ENCODE measurements at places on chromosomes 3 and 15.
A peak's percentile ranks its signal among the peaks of the same experiment; 100 is the strongest.

- no peak for DNase-seq
Observed at GRCh38 chr3:150135287-150135721, 164.6 kb upstream of the PFN2 start.

DNA sequence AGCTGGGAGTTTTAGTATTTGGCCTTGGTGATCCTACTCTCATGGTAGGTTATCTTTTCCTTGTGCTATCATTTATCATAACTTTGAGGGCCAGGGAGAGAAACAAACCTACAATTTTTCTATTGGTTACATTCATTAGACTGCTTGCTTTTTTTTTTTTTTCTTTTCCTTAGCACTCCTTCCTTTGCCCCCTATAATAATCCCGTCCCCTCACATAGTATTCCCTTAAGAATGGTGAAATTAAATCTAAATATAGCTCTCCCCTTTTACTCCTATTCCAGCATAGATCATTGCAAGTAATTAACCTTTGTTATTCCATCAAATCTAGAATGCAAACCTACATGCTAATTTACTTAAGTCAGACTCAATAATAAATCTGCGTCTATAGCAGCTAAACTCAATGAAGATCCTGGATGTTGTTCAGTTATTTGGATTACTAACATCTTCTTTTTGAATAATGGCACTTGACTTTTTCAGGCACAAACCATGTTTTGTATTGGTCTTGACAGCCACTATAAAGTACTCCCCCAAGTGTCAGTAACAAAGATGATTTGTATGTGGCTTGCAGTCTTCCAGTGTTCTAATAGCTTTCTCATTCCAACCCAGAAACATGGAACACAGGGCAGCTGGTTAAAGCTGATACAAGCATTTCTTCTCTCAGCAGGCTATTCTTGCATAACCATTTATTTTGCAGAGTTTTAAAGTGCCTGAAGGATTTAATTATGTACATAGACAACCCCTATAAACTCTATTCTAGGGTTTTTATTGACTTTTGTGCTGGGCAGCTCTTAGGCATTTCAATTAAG lies 420.6 kb downstream of the MECOM start:
- DNase-seq: no peak

GRCh38 chr3:142723968-142724681 lies at the start of gene TRPC1:
Gene TRPC1, plus strand, starts transcription at chr3:142724034. Its CDS starts 526 bp downstream, at chr3:142724560.
- DNase-seq: peak; percentile 65

- DNase-seq: no peak
Observed at GRCh38 chr3:179852142-179852905, 184.4 kb downstream of the PEX5L start.

DNA sequence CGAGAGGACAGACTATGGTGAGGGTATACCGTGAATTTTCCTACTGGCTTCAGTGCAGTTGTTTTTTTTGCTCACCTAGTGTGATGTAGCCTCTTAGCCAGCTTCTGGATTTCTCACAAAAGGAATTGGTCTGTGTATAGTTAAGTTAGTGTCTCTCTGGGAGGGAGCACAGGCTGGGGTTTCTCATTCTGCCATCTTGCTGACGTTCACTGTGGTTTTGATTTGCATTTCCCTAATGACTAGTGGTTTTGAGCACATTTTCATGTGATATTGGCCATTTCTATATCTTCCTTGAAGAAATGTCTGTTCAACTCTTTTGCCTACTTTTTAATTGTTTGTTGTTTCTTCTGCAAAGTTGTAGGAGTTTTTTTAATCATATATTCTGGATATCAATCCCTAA lies 2.2 kb upstream of the CD86 start:
- DNase-seq: peak; percentile 67

DNA sequence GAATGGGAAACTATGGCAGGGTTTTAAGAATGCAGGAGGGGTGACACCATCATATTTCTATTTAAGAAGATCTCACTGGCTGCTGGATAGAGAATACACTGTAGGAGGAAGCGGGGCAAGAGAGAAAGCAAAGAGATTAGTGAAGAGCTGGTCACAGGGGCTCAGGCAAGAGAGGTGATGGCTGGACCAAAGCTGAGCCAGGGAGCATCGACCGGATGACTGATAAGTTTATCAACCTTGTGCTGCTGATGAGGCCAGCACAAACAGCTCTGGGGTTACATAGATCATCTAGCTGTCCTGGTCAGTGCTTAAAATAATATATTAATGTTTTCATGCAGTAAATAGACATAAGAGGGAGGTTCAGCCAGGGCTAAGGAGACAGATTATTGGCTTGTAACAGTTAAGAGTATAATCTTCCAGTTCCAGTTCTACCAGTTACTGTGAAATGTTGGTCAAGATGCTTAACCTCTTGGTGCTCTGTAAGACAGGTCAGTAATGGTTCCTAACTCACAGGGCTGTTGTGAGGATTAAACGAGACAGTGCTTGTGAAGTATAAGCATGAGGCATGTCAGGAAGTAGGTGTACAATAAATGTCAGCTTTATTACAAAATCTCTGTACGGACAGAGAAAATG lies 201.0 kb upstream of the FEZF2 start:
- DNase-seq: no peak

GRCh38 chr15:43808960-43809678 lies 8.7 kb downstream of the HYPK start:
- peak; percentile 76 for DNase-seq

- DNase-seq: peak; percentile 72
Observed at GRCh38 chr15:64110950-64111678, 15.3 kb downstream of the SNX1 start.

- DNase-seq: no peak
Observed at GRCh38 chr3:128498127-128498626, 5.2 kb upstream of the GATA2 start.

DNA sequence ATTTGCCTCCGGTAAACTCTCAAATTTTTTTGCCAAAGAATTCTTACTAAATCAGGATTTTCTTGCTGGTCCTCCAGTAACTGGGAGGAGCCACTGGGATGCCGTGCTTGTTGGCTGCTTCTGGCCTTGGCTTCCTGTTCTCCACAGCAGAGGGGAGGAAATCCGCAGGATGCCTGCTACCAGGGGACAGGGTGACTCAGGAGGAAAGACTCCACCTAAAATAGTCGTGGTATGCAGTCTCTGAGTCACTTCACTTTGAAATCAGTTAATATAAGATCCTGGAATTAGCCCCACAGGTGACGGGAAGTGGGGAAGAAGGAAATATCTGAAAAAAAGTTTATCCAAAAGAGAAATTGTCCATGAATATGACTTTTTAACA lies 6.5 kb upstream of the TM4SF18 start:
- no peak for DNase-seq

DNA sequence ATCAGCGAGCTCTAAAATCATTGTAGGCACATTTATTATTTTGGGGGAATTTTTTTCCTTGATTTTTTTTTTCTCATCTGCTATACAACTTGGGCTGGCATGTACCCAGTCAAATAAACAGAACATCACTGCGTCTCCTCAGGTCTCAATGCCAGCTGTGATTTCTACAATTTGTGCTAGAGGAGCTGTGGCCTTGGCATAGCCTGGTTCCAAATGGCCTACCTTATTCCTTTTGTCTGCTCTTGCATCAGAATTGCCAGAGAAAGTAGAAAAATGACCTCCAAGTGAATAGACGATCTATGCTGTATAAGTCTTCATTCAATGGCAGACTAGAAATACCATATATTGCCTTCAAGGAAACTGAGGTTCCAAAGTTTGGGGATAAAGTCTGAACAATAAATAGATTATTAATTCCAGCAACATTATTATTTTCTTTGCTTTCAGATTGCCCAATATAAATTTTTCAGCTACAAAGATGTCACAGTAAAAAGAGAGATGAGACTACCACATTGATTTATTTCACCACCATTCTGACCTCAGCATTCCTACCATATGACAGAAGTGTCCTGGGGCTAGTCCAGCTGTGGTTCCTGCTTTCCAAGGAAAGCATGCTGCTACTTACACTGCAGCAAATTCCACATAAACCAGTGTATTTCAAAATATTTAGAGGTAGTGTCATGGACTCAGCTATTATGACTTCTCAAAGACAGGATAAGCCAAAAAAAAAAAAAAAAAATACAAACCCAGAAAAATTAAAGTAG lies 493.9 kb upstream of the ZNF385D start:
- no peak for DNase-seq

DNA sequence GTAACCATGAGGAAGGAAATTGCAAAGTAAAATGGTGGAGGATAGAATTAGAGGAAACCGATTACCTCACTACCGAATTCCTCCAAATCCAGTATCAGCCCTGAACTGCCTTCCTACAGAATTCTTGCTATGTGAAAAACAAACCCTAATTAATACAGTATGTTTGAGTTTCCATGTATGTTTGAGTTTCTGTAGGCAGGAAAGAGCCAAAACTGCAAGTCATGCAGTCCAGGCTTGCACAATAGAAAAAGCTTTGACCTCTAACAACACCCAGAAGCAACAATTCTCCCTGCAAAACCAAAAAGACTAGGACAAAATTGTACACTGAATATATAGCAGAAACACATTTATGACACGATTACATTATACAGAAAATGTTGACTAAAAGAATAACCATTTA lies 614.8 kb downstream of the DIPK2A start:
- no peak for DNase-seq

DNA sequence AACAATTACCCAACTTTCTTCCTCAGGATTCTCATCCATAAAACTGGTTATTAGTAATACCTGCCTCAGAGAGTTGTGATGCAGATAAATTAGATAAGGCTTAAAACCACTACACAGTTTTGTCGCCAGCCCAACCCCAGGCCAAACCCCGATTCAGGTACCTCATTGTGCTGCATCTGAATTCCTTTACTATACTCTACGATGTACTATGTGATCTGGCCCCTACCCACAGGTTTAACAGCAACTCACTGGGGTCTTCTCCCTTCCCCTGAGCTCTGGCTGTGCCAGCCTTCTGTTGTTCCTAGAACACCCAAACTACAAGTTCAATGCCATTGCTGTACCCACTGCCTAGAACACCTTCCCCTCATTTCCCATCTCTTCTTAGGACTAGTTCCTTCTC lies 64.6 kb downstream of the MYO5A start:
- DNase-seq: no peak

DNA sequence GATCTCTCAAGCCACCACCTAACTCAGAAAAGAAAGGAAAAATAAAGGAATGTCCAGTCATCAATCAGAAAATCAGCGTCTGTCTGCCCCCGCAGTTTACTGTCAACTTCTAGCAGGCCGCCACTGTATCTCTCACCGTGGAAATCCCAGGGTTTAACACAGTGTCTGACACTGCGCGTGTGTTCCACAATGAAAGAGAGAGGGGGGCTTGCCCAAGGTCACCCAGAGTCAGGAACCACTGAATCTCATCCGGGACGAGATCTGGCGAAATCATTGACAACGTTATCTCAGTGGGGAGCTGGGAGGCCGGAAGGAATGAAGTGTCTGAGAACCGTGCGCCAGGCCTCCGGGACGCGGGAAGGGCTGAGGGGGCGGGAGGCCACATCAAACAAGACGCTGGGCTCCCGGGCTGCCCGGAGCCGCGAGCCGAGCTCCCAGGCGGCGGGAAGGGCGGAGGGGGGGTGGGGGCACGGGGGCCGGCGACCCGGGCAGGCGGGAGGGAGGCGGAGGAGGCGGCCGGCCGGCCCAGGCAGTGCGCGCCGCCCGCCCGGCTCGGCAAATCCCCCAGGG lies 2.2 kb upstream of the HES1 start:
- DNase-seq: no peak

DNA sequence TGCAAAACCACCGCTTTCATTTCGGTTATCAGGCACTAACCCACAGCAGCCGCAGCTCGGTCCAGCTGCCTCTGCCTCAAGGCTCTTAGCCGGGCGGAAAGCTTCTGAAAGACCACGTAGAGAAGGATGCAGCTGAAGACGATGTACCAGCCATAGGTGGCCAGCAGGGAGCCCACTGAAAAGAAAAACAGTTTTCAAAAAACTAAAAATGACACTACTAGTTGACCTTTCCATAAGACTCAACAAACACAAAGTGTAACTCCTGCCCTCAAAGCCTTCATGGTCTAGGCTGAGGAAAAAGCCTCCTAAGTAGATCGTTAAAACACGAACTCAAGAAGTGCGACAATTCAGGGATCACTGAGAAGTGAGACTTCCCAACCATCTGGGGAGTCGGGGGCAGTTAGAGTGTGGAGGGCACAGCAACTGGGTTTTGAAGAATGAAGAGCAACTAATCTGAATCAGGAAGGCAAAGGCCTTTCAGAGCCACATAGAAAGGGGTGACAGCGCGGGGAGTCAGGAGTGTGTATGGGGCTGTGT lies 716 bp downstream of the SELENOS start:
- DNase-seq: no peak

DNA sequence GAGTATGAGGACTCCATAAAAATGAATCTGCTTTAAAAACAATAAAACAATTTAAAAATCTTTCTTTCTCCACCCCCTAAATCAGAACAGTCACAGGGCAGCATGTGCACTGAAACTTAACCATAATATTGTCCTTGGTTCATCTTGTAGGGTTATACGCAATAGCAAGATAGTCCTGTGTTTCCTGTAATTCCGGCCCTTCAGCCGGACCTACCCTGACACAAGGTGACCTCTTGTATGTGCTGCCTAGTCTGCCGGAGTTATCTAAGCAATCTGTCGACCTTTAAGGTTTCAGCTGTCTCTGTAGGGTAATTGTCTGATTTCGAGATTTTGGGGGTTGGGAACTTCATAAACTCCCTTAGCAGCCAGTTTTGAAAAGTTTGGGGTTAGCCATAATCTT lies 99.9 kb downstream of the DHX36 start:
- DNase-seq: no peak

DNA sequence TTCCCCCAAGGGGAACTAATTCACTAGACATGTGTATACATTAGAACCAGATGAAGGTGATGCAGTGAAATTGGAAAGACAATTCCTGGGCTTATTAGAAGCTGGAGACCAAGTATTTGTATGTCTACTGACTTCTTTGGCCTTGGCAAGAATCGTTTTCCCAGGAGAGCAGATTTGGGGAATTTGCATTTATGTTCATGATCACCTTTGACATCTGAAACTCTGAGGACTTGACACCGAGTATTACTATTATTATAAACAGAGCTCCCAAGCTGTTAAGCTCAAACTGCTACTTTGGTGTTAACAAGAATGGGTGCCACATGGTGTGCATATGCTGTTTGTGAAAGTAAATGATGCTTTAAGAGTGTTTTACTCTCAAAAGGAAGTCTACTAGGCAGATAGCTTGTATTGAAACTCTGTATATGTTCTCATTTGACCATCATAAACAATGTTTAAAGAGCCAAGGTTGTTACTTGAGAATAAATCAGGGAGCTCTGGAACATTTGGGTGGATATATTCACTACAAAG lies 519.8 kb upstream of the GOLIM4 start:
- DNase-seq: no peak
